Amygdala (tissue), 56 donors: ENCODE measurements at places on chromosomes 12 and 14.

DNA sequence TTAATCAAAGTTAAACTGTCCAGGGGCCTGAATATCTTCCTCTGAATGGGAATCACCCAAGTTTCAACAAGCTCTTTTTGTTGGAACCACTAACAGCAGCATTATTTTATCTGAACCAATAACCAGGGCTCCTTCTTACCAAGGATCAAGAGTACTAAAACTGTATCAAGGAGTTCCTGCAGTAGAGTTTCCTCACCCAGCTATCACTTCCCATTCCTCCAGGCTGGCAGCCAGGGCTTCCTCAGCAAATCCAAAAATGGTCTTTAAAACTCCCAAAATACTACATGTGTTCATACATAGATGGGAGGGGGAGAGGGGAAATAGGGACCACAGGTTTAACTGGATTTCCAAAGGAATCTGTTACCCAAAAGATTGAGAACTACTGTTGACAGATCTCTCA is 10.5 kb downstream of the FMNL3 start:
- no peak for DNase-seq

- no peak for DNase-seq
These were observed 25.5 kb downstream of the EP400 start for GRCh38 chr12:131975228-131975627.

DNA sequence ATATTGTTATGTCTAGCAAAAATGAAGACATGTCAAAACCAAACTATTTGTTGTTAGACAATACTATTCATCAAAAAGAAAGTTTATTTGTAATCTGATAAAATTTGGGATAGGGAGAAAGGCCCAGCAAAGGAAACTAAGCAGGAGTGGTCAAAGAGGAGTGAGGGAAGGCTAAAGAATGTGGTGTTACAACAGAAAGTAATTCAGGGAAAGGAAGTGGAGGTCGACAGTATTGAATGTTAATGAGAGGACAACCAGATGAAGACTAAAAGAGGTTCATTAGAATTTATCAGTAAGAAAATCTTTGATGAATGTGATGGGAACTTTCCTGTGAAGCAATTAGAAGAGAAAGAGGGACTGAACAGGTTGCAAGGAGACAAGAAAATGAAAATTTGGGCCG is 33.9 kb downstream of the PLCZ1 start:
- DNase-seq: no peak

DNA sequence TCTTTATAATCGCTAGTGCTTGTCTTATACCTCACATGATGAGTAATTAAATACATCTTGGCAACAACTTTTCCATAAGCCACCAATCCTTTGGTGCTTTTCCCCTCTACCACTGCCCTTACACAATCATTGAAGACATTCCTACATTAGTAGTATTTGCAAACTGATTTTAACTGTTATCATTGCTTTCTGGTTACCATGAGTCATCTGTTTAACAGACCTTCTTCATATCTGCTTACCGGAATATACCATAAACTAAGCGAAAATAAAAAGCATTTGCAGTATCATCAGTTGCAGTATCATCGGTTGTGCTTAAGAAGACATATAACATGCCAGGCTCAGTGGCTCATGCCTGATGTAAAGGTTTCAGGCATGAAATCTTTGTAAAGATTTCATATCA is 54.8 kb upstream of the PLEKHA5 start:
- no peak for DNase-seq

DNA sequence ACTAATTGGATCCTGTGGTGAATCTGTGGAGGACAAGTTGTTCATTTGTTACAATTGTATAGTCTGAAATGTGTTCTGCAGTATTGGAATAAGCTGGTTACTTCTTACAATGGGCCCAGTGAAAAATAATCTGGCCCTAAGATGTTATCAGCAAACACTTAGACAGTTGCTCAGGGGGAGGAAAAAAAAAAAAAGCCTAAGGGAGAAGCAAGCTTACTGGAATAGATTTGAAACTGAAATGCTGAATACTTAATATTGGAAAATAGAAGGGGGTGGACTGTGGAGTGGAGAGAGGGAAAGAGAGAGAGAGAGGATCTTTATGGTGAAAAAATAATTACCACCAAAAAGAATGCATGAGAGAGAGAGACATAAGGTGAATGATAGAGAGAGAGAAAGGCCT is 4.0 kb downstream of the FOXG1 start:
- no peak for DNase-seq

- no peak for DNase-seq
These were observed 31.5 kb downstream of the CAMKK2 start for GRCh38 chr12:121264951-121265515.

DNA sequence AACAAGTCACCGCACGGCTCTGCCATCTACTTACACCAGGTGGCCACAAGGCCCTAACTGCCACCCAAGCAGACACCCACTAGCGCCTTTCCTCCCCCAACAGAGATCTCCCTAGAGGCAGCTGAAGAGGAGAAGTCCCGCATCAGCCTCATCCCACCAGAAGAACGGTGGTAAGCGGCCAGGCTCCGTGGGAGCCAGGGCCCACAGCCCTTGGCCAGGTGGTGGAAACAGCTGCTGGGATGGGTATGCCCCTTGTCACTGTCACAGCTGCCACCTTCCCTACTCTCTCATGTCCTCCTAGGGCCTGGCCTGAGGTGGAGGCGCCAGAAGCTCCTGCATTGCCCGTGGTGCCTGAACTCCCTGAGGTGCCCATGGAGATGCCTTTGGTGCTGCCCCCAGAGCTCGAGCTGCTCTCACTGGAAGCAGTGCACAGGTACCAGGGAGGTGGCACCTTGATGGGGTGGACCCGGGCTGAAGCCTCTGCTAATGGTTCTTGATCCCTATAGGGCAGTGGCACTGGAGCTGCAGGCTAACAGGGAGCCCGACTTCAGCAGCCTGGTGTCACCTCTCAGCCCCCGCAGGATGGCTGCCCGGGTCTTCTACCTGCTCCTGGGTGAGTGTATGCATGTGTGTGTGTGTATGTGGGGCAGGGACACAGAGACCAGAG is 7.5 kb downstream of the REC8 start:
- no peak for DNase-seq

GRCh38 chr12:27504507-27504906 is 19.5 kb upstream of the PPFIBP1 start:
- no peak for DNase-seq

GRCh38 chr12:93356214-93356613 is 21.5 kb upstream of the NUDT4 start:
- no peak for DNase-seq

DNA sequence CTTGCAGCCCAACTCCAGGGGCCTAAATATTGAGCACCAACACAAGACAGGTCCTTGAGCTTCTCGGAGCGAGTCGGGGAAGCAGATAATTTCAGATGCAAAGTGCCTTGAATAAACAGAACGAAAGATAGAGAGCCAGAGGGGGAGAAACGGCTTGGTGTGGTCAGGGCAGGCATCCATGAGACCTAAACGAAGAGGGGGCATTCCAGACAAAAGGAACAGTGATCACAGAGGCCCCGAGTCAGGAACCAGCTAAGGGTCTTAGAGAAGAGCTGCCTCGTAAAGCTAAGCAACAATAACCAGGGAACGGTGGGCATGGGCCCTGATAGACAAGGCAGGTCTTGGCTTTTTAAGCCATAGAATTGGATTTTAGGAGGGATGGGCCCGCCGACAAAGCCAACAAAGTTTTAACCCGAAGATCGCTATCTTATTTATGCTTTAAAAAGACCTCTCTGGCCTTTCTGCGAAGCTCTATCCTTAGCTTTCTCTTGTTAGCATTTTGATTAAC is 421 bp upstream of the ACADS start:
- DNase-seq: no peak

DNA sequence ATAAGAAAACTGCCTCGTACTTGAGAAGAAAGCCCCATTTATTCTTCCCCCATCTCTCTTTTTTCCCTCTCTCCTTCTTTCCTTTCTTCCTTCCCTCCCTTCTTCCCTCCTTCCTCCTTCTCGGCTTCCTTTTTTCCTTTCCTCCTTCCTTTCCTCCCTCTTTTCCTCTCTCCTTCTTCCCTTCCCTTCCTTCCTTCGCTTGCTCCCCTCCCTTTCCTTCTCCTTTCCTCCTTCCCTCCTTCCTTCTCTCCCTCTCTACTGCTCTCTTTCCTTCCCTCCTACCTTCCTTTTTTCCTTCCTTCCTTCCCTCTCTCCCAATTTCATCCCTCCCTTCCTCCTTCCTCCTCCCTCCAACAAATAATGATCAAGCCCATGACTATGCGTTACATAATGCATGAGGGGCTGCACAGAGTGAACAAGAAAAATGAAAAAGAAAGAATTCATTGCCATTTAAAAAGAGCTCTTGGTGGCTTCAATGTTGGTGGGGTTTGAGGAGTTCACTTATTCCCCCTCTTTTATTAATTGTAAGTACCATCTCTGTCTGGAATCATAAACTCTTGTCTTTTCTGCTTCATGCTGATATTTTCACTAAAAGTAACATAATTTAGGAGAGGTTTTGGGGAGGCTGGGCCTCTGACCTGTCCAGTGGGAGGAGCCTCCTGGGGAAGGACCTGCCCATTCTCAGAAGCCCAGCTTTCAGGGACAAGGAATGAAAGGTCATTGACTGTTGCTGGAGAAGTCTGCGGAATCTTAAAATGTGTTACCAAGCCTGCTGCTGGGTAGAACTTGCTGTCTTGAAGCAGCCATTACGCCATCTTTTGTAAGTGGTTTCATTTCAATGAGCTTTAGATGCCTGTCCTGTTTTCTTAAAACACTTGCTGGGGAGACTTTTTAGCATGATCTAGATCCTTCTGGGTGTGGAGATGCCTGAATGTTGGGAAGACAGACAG is 144.3 kb downstream of the CHST11 start:
- DNase-seq: no peak

GRCh38 chr12:124766727-124767065 is 97.0 kb downstream of the SCARB1 start:
- DNase-seq: no peak

GRCh38 chr14:34014936-34015335 is 64.1 kb upstream of the EGLN3 start:
- no peak for DNase-seq

DNA sequence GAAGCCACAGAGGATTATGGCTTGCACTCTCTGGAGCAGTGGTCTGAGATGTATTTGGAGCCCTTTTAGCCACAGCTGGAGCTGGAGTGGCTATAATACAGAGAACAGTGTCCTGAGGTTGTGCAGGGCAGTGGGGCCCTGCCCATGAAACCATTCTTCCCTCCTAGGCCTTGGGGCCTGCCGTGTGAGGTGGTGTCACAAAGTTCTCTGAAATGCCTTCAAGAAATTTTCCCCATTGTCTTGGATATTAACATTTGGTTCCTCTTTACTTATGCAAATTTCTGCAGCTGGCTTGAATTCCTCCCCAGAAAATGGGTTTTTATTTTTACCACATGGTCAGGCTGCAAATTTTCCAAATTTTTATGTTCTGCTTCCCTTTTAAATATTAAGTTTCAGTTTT is 79.3 kb downstream of the UNC79 start:
- no peak for DNase-seq
